ENCODE measurements at places on chromosomes 5 and 9.

- no peak for DNase-seq
These were observed 694.5 kb upstream of the ZNF608 start for GRCh38 chr5:125440905-125441304.

- no peak for DNase-seq
These were observed 55.4 kb downstream of the IQGAP2 start for GRCh38 chr5:76458486-76458830.

- DNase-seq, result peak; percentile 22
These were observed at the start of gene ISL1 for GRCh38 chr5:51383131-51384121. ISL1 (plus strand) TSS chr5:51383448; CDS start chr5:51383672, 224 bp downstream.

- DNase-seq, result no peak
These were observed 44.9 kb downstream of the NKD2 start for GRCh38 chr5:1053391-1054017.

GRCh38 chr5:64164166-64164565, 1.5 kb upstream of the RNF180 start:
- DNase-seq, result no peak

DNA sequence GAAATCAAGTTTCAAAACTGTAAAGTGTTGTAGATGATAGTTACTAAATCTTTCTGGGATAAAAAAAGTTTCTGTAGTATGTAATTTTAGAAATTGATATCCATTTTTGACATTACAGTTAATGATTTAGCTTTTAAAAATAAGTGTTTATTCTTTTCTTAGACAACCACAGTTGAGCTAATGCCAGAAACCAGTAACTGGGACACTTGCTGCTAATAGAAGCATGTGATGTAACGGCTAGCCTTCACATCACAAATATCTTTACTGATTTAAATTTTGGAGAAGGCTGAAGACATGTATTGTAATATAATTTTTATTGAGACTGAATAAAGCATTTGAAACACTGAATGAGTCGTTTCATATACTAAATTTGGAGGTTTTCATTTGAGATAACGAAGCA, 18.8 kb downstream of the CSNK1G3 start:
- DNase-seq, result no peak

DNA sequence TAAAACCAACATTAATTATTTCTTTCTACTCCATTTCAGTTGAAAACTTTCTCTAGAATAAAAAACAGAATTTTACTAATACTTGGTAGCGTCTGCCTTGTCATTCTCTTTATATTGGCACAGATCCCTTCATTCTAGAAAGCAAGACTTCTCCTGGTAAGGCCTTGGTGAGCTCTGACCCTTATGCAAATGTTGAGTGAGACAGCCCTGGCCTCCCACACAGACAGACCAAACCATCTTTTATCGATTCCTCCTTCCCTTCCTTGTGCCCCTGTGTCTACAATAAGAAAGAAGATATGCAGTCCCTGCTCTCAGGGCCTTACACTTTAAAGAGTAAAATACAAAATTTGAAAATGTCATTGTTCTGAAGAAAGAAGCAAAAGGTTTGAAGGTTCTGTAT, 262.2 kb downstream of the EFNA5 start:
- no peak for DNase-seq

- DNase-seq, result no peak
These were observed 5.3 kb upstream of the LCP2 start for GRCh38 chr5:170302653-170303501.

- DNase-seq, result no peak
These were observed 263.9 kb downstream of the NR3C1 start for GRCh38 chr5:143139585-143139984.

GRCh38 chr9:118596374-118597015, 772.7 kb downstream of the BRINP1 start:
- DNase-seq, result no peak

DNA sequence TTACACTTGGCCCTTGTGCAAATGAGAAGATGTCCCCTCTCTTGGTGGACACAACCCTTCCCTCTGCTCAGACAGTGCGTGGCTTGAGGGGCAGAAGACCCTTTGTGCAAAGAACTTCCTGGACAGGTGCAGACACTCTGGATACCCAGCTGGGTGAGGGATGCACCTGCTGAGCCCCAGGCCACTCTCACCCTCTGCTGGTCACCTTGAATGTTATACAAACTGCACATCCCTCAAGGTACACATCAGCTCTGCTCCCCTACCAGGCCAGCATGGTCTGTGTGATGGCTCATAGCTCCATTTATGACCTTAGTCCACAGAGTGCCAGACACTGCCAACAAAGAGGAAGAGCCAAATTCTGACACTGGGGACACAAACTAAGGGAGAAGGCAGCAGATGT, 3.1 kb upstream of the DIRAS2 start:
- no peak for DNase-seq

DNA sequence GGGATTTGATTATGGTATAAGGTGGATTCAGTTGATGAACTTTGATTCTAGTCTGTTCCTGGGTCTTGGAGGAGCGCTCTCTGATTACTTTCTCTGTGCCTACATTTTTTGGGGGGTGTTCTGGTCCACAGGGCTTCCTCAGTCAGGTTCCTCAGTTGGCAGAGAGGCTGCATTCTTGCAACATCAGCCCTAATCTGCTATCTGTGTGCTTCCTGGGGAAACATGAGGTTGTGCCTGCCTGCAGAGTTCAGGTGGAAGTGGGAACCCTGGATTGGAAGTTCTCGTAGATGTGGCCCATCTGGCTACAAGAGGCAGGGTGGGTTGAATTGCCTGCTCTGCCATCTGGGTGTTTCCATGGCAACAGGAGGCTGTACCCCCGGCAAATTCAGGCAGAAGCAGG, 24.5 kb downstream of the POLK start:
- no peak for DNase-seq
